T-helper 17 cell (primary cell): ENCODE measurements at places on chromosomes 11 and 22.

- H3K4me3 ChIP-seq = no peak overlapping the region
- H3K36me3 ChIP-seq = no peaks in the 10 kb centered on the region
- no peak for DNase-seq
- H3K27me3 ChIP-seq = peaks cover 31% of the 10 kb centered on the region
- H3K4me1 ChIP-seq = no peaks in the 10 kb centered on the region
- H3K27ac ChIP-seq = no peak overlapping the region
Observed at GRCh38 chr22:27638329-27639233, 163.0 kb downstream of the MN1 start.

- no peak overlapping the region for H3K27ac ChIP-seq
- no peak overlapping the region for H3K4me3 ChIP-seq
- no peak for DNase-seq
- peaks cover 52% of the 10 kb centered on the region for H3K27me3 ChIP-seq
- no peaks in the 10 kb centered on the region for H3K4me1 ChIP-seq
- H3K36me3 ChIP-seq = peaks cover 2% of the 10 kb centered on the region
Observed at GRCh38 chr22:22060200-22061084, 77.9 kb upstream of the TOP3B start.

GRCh38 chr11:111128076-111128870 is 117.3 kb upstream of the POU2AF2 start:
- no peaks in the 10 kb centered on the region for H3K4me1 ChIP-seq
- H3K27ac ChIP-seq = no peak overlapping the region
- H3K4me3 ChIP-seq = no peak overlapping the region
- no peak for DNase-seq

DNA sequence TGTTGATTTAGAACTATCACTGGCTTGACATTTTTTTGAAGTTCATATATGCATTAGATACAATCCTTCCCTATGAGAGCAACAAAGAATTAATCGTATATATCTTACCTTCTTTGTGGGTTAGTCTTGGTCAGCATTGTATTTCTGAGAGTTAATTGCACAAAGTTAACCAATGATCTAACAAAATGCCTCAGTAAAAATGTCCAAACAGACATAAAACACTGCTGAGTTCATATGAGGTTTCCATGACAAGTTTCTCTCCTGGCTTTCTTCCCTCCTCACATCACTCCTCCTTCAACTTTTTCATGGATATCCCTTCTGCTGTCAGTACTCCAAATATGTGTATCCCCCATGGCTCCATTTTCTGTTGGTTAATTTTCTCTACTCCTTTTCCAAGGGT is 9.0 kb downstream of the MAP6 start:
- H3K27me3 ChIP-seq = peaks cover 58% of the 10 kb centered on the region
- no peak overlapping the region for H3K4me3 ChIP-seq
- no peak overlapping the region for H3K27ac ChIP-seq
- H3K4me1 ChIP-seq = peaks cover 3% of the 10 kb centered on the region
- no peak for DNase-seq
- peaks cover 6% of the 10 kb centered on the region for H3K36me3 ChIP-seq

DNA sequence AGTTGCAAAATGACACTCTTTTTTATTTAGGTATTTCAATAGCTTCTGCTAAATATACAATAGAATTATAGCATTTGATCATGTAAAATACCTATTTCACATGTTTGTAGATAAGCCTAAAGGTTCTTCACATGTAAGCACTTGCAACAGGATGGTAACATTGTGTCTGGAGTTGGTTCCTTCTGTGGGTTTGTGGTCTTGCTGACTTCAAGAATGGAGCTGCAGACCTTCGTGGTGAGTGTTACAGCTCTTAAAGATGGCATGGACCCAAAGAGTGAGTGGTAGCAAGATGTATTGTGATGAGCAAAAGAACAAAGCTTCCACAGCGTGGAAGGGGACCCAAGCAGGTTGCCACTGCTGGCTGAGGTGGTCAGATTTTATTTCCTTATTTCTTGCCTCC is 246.4 kb upstream of the PDGFD start:
- no peak for DNase-seq
- H3K4me3 ChIP-seq = no peak overlapping the region
- no peaks in the 10 kb centered on the region for H3K4me1 ChIP-seq

DNA sequence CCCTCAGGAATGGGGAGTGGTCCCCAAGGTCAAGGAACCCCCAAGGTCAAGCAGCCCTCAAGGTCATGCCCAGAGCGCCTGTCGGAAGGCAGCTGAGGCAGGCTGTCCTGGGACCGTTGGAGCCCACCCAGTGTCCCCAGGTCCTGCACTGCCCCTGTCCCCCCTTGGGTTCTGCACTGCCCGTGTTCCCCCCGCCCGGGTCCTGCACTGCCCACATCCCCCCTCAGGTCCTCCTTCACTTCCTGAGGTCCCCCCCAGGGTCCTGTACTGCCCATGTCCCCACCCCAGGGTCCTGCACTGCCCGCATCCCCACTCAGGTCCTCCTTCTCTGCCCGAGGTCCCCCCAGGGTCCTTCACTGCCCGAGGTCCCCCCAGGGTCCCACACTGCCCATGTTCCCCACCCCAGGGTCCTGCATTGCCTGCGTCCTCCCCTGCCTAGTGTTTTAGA is 1073.0 kb downstream of the BRD1 start:
- H3K36me3 ChIP-seq = no peaks in the 10 kb centered on the region
- H3K4me1 ChIP-seq = no peaks in the 10 kb centered on the region
- H3K27ac ChIP-seq = no peak overlapping the region
- peaks cover 20% of the 10 kb centered on the region for H3K27me3 ChIP-seq

GRCh38 chr11:125569915-125570621 is 791 bp downstream of the EI24 start:
- no peak for DNase-seq
- H3K4me1 ChIP-seq = peaks cover 28% of the 10 kb centered on the region
- H3K36me3 ChIP-seq = peaks cover under 1% of the 10 kb centered on the region

DNA sequence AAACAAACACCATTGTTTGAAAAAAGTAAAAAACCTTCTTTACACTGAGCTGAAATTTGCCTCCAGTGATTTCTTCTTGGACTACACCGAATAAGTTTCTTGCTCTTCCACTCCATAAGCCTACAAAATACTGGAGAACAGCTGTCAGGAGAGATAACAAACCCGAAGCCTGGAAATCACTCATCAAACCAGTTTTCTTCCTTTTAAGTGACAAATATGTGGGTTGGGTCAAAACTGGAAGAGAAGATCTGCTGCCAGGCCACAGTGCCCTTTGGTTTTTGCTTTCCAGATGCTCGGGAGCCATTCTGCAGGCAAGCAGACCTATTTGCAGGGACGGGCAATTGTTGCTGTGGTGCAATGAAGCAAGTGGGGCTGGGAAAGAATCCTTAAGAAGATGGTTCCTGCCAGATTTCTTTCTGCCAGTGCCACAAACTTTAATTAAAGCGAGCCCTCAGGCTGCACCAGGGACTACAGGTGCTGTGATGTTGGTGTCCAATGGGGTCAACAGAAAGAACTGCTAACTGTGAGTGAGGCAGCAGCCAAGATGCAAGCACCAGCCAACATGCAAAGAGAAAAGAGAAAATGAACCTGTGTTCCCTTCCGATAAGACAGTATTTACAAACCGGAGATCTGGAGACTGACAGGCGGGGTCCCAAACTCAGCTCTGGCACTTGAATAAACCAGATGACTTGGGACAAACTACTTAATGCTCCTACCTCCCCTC is 44.8 kb upstream of the SMCO4 start:
- H3K27ac ChIP-seq = no peak overlapping the region
- peaks cover 27% of the 10 kb centered on the region for H3K27me3 ChIP-seq
- H3K4me3 ChIP-seq = no peak overlapping the region
- no peak for DNase-seq
- peaks cover 7% of the 10 kb centered on the region for H3K4me1 ChIP-seq
- H3K36me3 ChIP-seq = no peaks in the 10 kb centered on the region

DNA sequence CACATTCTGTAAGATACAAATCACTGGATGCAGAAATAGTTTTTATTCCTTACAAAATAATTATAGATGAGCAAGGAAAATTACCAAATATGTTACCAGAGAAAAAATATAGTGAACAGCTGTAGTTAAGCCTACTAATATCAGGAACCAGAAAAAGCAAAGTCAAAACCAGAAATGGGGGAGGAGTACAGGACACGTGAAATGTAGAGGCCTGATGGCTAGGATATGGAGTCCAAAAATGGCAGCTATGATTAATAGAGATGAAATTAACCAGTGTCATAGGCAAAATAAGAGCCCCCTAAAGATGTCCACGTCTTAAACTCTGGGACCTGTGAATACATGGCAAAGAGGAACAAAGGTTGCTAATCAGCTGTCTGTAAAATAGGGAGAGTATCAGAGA is 34.1 kb downstream of the MRE11 start:
- no peak overlapping the region for H3K4me3 ChIP-seq
- no peak for DNase-seq
- peaks cover 3% of the 10 kb centered on the region for H3K4me1 ChIP-seq
- no peaks in the 10 kb centered on the region for H3K27me3 ChIP-seq
- peaks cover 16% of the 10 kb centered on the region for H3K36me3 ChIP-seq

DNA sequence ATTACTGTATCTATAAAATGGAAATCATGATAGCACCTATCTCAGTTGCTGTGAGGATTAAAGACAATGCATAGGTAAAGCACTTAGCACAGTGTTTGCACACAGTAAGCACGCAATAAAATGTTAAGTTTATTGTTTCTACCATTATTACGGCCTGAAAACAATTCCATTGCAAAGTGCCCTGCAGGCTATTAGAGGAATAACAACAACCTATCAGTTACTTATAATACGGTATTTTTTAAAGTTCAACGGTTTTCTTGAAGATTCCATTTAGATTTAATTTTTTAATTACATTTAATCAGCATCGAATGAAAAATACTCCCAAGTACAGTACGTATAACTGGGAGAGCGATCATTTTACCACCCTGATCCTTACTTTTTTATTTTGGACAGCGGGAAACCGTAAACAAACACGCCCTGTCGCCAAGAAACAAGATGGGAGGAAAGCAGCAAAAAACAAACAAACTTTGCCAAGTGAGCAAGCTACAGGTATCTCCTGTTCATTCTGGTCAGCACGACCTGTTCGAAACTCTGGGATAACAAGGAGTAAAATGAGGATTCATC is 893 bp downstream of the SLC36A4 start:
- peaks cover 2% of the 10 kb centered on the region for H3K36me3 ChIP-seq
- DNase-seq = no peak
- H3K27ac ChIP-seq = peak overlapping the region; percentile 93
- H3K27me3 ChIP-seq = peaks cover 8% of the 10 kb centered on the region
- H3K4me1 ChIP-seq = peaks cover 27% of the 10 kb centered on the region

DNA sequence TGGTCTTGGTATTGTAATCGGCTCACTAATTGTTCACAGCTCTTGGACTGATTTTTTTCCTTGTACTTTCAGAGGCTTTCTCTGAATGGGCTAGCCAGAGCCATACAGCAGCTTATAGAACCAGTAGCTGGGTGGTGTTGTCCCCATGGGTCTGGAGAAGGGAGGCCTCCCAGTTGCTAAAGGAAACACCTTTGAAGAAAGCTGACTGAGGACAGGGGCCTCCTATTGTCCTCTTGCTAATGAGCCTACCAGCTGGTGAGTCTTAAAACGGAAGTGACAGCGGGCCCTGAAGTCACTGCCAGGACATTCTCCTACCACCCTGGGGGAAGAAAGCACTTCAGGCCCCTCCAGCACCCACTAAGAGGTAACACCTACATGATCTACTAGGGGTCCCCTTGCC is 9.9 kb downstream of the FADS3 start:
- no peak overlapping the region for H3K27ac ChIP-seq
- DNase-seq = no peak
- H3K36me3 ChIP-seq = no peaks in the 10 kb centered on the region
- H3K4me3 ChIP-seq = no peak overlapping the region

DNA sequence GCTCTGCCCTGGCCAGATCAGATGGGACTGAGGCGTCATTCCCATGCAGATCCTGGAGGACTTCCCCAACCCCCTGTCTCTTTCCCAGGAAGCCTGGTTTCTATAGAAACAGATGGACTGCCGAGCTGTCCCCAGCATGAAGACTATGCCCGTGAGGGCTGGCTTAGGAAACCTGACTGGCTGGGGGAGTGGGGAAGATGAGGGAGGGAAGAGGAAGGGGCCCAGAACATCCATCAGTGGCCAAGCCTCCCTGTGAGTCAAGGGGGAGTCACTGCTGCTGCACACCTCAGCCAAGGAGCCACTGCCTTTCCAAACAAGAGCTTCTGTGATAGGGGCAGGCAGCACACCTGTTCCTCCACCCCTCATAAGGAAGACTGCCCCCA is 5.8 kb downstream of the TP53I11 start:
- H3K27me3 ChIP-seq = no peaks in the 10 kb centered on the region
- H3K36me3 ChIP-seq = no peaks in the 10 kb centered on the region
- DNase-seq = no peak
- peaks cover 18% of the 10 kb centered on the region for H3K4me1 ChIP-seq

- H3K27ac ChIP-seq = peak overlapping the region; percentile 95
- peak overlapping the region; percentile 87 for H3K4me3 ChIP-seq
- H3K4me1 ChIP-seq = peaks cover 8% of the 10 kb centered on the region
- no peaks in the 10 kb centered on the region for H3K27me3 ChIP-seq
- H3K36me3 ChIP-seq = no peaks in the 10 kb centered on the region
Observed at GRCh38 chr22:33853200-33854097, 66.8 kb downstream of the LARGE1 start.

GRCh38 chr11:100273066-100273815 is 413.8 kb upstream of the ARHGAP42 start:
- no peaks in the 10 kb centered on the region for H3K36me3 ChIP-seq
- no peak for DNase-seq
- H3K4me3 ChIP-seq = no peak overlapping the region
- no peak overlapping the region for H3K27ac ChIP-seq
- no peaks in the 10 kb centered on the region for H3K4me1 ChIP-seq
- no peaks in the 10 kb centered on the region for H3K27me3 ChIP-seq

GRCh38 chr11:36091256-36091811 is 147.5 kb downstream of the LDLRAD3 start:
- no peak for DNase-seq
- H3K27me3 ChIP-seq = peaks cover 33% of the 10 kb centered on the region
- H3K36me3 ChIP-seq = peaks cover 2% of the 10 kb centered on the region
- no peak overlapping the region for H3K27ac ChIP-seq

DNA sequence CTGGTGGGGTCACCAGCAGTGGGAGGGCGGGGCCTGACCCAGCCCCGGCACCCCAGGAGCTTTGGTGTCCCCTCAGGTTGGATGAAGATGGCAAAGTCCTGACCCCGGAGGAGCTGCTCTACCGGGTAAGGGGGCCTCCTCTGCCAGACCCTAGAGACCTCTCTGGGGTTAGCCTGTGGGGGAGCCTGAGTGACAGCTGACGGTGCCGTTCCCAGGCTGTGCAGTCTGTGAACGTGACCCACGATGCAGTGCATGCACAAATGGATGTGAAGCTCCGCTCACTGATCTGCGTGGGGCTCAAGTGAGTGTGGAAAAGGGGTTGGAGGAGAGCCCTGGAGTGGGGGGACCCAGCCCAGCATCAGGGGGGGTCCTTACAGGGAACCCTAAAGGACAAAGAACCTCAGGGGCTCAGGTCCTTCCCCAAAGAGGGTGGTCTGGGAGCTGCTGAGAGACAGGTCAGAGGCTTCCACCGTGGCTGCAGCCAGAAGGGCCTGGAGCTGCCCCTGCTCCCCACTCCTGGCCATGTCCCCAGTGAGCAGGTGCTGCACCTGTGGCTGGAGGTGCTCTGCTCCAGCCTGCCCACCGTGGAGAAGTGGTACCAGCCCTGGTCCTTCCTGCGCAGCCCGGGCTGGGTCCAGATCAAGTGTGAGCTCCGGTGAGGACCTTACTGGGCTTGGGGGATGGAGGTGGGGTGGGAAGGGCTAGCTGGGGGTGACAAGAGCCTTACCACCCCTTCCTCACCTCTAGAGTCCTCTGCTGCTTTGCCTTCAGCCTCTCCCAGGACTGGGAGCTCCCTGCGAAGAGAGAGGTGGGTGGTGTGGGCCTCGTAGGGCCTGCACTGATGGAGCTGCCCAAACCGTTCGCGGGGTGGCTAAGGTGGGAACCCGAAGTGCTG is 38.6 kb downstream of the SGSM3 start:
- H3K4me3 ChIP-seq = no peak overlapping the region
- no peak for DNase-seq
- no peaks in the 10 kb centered on the region for H3K27me3 ChIP-seq
- H3K36me3 ChIP-seq = peaks cover 2% of the 10 kb centered on the region
- no peak overlapping the region for H3K27ac ChIP-seq
